Activated CD8-positive, alpha-beta memory T cell treated with anti-CD3 and anti-CD28 coated beads, Interleukin-2, amount 50 U/mL, for 4 hours (primary cell): ENCODE measurements at places on chromosomes 13 and 19.

DNA sequence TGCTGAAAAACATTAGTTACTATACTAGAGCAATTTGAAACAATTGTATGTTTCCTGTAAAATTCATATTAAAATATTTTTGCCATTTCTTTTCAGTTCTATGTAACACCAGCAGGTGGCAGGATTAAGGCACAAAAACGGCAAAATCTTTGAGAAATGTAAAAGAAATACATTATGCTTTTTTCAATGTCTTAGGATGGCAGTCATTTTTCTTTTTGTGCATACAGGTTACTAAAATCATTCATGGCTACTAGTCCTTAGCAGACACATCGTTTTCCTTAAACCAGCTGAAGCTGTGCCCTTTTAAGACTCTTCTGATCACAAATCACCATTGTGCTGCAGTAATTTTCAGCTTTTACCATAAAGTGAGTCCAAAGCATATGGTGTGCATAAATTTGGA is 800.7 kb upstream of the SLITRK5 start:
- no peak for DNase-seq

- DNase-seq: no peak
Measured at GRCh38 chr13:30000370-30000765, 150.0 kb upstream of the UBL3 start.

DNA sequence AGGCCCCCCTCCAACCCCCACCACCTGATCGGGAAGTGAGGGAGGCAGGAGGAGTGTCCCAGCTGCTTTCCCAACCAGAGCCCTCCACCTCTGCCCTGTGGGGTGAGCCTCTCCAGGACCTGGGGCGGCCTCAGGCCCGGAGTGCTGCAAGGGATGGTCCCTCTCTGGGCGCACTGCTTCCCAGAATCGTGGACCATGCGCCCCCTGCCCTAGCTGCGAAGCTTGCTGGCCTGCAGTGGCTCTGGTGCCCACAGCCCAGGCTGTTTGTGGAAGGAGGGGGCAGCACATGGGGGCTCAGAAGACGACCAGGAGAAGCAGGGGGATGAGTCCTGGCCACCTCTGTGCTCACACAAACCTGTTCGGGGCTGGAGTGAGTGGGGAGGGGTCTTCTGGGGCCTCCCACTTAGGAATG is 33.6 kb downstream of the CEBPG start:
- DNase-seq: no peak

DNA sequence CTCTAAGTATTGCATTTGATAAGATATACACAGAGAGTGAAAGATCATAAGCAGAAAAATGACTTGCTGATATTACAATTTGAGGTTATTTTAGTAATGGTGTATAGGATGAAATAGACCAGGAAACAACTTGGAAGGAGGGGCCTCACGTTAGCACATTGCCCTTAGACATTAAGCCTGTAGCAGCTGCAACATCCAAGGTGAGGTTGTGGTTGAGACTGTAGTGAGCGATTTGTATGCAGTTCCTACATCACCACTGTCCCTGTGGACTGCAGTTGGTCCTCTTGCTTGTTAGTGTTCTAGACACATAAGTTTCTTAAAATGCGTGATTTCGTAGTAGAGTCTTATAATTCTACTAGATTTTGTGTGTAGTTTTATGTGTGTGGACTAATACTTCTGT is 311.3 kb downstream of the ATP8A2 start:
- DNase-seq: no peak

- DNase-seq: no peak
Measured at GRCh38 chr13:23626700-23627099, 56.5 kb downstream of the TNFRSF19 start.

- DNase-seq: no peak
Measured at GRCh38 chr13:98941126-98941525, 36.7 kb downstream of the DOCK9 start.

- no peak for DNase-seq
Measured at GRCh38 chr19:29255006-29255405, 42.1 kb upstream of the UQCRFS1 start.

GRCh38 chr19:6608940-6609339 is 18.0 kb upstream of the CD70 start:
- no peak for DNase-seq

- no peak for DNase-seq
Measured at GRCh38 chr13:112957295-112957677, 11.7 kb upstream of the MCF2L start.
